Epithelial cell of proximal tubule (primary cell): ENCODE measurements at places on chromosomes 5 and 9. TPM values are rescaled to one million over a fixed set of nuclear protein-coding genes. Genes with fewer than 3 reads are reported as not detected.

Gene TCERG1
- total RNA-seq: 43.7 and 60.0 TPM in 2 replicates

Gene CCNI2
- 1.1 and 3.8 TPM in 2 replicates for total RNA-seq

Gene BRINP1
- total RNA-seq: 1.4 and 2.5 TPM in 2 replicates

DNA sequence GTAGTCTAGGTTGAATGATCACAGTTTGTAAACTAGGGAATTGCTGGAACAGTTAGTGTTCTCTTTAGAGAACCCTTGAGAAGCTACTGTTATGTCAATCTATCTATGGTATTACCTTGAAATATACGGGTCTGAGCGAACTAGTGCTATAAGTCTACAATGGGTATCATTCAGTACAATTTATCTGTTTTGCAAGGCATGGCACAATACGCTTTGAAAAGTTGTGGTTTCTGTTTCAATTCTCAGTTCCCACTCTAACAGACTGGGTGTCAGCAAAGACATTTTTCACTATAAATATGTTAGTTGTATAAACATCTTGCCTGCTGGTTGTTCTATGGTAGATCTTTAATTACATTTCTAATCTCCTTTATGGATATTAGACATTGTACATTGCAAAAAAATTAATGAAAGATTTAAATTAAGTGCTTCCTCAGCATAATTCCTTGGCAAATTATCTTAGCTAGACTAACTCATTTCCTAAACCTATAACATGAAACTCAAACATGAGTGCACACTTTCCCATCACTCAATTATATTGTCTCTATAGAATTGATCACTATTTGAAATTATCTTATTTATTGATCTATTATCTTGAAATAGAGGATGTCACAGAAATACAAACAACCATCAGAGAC lies 24.9 kb upstream of the SLCO6A1 start:
- DNase-seq: no peak

- DNase-seq: no peak
Measured at GRCh38 chr9:137658781-137659180, 40.0 kb downstream of the EHMT1 start.

GRCh38 chr5:148913985-148914431 lies 87.6 kb downstream of the ADRB2 start:
- DNase-seq: peak; percentile 94
